Activated CD8-positive, alpha-beta memory T cell treated with anti-CD3 and anti-CD28 coated beads for 1 hour (primary cell): ENCODE measurements at places on chromosomes 1 and 21.
A peak's percentile ranks its signal among the peaks of the same experiment; 100 is the strongest.

DNA sequence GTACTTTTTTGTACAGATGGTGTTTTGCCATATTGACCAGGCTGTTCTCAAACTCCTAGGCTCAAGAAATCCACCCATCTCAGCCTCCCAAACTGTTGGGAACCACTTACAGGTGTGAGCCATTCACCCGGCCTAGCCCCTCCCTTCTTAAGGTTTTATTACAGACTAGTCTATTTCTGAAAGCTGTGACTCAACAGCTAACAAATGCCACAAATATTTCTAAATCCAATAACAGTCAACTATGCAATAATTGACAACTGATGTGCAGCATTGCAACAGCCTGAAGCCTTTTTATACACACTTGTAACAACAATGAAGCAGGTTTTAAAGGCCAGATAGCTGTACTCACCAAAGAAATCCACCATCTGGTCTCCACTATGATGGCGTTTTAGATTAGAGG is 51.4 kb downstream of the GRIK1 start:
- no peak for DNase-seq

DNA sequence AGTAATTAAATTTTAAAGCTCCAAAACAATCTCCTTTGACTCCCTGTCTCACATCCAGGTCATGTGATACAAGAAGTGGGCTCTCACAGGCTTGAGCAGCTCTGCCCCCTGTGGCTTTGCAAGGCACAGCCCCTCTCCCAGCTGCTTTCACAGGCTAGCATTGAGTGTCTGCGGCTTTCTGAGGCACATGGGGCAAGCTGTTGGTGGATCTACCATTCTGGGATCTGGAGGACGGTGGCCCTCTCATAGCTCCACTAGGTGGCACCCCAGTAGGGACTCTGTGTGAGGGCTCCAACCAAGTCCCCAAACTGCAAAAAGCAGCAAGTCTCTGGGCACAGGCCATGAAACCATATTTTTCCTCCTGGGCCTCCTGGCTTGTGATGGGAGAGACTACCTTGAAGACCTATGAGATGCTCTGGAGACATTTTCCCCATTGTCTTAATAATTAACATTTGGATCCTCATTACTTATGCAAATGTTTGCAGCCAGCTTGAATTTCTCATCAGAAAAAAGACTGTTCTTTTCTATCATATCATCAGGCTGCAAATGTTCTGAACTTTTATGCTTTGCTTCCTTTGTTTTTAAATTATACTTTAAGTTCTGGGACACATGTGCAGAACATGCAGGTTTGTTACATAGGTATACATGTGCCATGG is 554.1 kb upstream of the OLFM3 start:
- DNase-seq: no peak

DNA sequence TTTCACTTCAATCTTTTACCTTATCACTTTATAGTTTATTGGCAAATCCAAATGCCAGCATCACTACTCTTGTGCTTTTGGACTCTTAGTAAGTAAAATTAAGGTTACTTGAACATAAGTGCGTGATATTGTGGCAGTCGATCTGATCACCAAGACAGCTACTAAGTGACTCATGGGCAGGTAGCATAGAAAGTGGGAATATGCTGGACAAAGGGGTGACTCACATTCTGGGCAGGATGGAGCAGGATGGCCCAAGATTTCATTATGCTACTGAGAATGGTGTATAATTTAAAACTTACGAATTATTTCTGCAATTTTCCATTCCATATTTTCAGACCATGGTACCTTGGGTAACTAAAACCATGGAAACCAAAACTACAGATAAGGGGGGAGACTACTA is 120.2 kb downstream of the ROR1 start:
- DNase-seq: no peak

- DNase-seq: no peak
These were observed 2.2 kb downstream of the CAMK1G start for GRCh38 chr1:209585672-209586071.

DNA sequence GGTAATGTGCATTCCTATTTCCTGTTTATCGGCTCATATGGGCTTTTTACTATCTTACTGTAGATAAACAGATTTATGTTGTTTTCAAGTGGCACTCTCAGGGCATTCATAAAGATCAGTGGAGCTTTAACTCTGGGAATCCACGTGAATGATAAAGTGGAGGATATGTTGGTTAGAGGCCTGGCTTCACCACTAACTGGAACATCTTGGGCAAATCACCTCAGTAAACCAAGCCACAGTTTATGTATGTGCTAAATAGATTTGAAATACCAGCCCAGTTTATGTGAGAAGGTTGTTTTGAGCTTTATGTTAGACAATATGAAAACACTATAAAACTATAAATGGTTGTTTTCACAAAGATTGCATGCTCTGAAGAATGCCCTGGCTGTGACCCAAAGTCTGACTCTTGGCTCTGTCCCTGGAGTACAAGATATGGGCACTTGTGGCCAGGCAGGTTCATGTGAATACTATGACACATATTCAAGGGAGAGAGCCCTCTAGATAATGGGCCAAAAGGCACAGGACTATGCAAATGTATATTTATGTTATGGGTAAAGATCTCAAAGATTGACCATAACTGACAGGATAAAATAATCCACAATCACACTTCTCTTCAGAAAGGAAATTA is 36.7 kb downstream of the FAM163A start:
- no peak for DNase-seq

GRCh38 chr1:1000357-1001056 is 610 bp upstream of the HES4 start:
- peak; percentile 49 for DNase-seq

DNA sequence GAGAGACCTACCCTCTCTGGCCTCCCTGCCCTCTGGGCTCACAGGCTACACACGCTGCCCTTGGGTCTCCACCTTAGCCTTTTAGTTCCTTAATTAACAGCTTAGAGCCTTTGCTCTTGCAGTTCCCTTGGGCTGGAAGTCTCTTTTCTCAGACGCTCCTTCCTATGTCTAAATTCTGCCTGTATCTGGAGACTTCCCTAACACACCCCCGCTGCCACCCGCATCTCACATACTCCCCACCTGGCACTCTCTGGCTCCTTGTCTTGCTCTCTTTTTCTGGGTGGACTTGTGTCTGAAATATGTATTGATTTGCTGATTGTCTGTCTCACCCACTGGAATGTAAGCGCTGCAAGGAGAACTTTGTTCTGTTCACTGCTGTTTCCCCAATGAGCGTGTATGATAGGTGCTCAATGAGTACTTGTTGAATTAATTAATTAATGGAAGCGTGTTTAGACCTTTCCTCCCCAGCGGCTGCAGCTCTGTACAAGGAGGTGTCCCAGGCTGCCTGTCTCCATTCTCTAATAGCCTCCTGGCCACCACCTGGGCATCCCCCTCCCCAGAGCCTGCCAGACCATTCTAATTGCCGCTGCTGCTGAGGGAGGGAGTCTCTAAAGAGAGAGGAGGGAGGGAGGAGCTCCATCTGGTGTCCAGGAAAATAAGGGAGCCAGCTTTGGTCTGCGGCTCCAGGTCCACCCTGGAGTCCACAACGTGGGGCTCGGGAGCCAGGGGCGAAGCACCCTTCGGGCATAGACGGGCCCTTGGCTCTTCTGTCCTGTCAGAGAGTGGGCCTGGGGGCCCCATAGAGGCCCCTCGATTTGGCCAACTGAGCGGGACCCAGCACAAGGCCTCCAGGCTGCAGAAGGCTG is 95.4 kb downstream of the RNF220 start:
- no peak for DNase-seq

DNA sequence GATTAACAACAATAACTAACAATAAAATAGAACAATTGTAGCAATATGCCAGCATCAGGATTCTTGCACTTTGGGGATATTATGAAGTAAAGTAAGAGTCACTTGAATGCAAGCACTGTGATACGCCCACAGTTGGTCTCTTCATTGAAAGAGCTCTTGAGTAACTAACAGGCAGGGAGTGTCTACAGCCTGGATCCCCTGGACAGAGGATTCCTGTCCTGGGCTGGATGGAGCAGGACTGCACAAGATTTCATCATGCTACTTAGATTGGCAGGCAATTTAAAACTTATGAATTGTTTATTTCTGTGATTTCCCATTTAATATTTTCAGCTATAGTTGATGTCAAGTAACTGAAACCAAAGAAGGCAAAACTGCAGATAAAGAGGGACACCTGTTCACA is 13.7 kb upstream of the KRTAP19-5 start:
- no peak for DNase-seq

GRCh38 chr21:46148106-46148505 is 7.3 kb downstream of the FTCD start:
- DNase-seq: no peak

DNA sequence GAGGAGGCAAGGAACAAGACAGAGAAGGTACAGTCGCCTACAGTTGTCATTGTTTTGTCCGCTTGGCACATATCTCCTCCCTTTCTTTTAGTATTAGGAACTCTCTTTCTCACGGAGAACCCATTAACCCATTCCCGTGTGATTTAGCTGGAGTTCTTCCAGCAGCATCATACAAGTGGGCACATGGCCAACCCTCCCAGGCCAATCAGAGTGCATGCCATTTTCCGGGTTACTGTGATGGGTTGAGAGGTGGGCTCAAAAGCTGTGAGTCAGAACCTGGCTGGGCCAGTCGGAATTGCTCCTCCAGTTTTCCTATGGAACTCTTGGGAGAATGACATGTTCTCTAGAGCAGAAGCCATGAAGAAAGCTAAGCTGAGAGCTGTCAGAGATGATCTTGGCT is 83.1 kb upstream of the SOD1 start:
- no peak for DNase-seq

DNA sequence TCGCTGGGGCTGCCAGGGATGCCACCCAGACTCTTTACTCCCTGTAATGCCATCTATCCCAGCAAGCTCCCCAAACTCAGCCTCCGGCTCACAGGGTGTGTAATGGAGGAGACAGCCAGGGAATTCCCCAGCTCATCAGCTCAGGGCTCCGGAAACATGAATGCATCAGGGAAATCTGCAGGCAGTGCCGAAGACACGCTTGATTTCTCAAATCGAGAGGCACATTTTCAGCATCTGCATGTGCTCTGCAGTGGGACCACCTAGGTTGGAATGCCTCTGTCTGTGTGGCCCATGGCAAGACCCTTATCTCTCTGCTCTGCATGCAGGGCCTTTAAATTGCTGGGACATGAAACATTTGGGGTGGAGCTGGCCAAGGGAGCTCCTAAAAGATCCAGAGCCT is 170.1 kb downstream of the TRABD2B start:
- DNase-seq: no peak

DNA sequence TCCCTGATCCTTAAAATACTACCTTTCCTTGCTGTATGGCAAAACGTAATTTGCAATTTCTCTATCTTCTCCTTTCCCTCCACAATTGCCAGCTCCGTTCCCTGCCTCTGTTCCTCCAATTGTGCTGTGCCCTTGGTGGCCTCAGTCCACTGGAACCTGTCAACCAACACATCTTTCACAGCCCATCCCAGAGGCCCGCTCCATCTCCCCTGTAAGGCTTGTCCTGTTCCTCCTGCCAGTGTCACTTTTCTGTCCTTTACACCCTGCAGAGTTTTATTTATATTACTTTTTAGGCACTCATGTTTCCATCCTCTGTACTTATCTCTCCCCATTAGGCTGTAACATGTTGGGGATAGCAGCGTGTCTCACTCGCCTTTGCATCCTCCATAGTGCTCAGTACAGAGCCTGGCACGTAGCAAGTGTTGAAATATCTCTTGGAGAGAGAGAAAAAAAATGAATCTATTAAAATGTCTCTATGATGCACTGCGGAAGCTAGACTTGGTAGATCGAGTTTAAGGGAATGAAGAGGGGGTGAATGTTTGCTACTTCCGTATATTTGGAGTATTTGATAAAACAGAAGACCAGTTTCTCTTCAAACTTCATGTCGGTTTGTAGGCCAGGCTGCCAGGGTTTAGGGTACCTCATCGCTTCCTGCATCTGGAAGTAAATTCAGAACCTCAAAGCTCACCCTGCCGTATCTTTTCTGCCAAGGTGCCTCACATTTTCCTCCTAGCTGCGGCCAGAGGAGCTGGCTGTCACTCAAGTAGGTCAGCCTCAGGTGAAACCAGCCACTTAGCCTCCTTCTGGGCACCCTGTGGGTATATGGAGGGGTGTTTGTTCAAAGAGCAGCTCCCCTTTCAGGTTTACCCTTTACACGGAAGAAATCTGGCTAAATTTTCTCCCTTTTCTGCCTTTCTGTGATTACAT is 303.8 kb downstream of the TM2D1 start:
- DNase-seq: no peak

DNA sequence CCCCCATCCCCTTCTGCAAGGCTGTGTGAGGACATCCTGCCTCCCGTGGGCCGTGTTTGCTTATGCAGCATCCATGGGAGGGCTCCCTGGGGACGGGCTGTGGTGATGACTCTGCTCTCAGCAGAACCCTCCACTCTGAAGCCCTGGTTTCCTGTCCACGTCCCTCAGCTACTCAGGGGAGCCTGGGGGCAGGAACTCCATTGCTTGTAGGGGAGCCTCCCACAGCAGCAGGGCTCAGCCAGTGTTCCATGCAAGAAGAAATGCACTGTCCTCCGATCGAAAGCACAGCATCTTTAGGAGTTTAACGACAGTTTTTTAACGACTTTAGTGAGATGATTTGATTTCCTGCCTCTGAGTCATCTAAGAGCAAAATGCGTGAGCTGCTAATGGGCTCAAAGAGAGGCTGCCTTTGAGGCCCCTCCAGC is 8.3 kb upstream of the KCNAB2 start:
- no peak for DNase-seq

DNA sequence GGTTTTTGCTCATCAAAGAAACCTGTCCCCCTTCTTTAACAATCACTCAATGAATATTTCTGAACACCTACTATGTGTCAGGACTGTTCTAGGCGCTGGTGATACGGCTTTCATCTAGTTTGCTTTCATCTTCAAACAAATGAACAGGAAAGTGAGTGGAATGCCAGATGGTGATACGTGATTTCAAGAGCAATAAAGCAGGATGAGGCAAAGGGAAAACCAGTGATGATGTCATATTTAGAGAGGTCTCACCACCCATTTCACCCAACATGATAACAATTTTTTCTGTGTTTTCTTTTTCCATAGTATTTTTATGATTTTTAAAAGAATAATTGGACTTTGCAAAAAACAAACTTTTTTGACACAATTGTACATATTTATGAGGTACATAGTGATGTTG is 11.3 kb upstream of the SLC6A17 start:
- no peak for DNase-seq

GRCh38 chr1:35568975-35569395 is 4.1 kb upstream of the TFAP2E start:
- peak; percentile 40 for DNase-seq

DNA sequence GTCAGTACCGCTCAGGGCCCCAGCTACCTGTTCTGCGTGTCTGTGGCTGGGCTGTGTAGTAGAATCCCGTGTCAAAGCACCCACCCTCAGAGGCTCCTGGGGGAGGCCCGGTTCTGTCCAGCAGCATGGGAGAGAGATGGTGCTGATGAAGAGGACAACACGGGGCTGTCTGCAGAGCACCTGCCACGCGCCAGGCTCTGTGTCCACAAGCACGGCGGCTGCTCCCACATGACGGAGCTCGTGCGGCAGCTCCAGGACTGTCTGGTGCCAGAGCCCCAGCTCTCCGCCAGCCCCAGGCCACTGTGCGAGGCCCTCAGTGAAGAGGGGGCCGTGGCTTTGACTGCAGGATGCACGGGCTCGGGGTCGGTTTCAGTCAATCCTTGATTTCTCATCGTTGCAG is 42.0 kb upstream of the TSPEAR start:
- DNase-seq: no peak

- no peak for DNase-seq
These were observed 434 bp downstream of the EVA1B start for GRCh38 chr1:36322786-36323635.

- DNase-seq: no peak
These were observed 44.1 kb downstream of the S100B start for GRCh38 chr21:46560568-46561444.
